ENCODE measurements at places on chromosomes 5 and 9. TPM values are rescaled to one million over a fixed set of nuclear protein-coding genes. Genes with fewer than 3 reads are reported as not detected.

Gene PCDHB5
- 4.8 TPM for total RNA-seq

Gene KIF20A
- total RNA-seq, result 0.78 TPM

Gene GPX8
- 39.2 TPM for total RNA-seq

Gene EXD3
- 22.7 TPM for total RNA-seq

Gene TYRP1
- 3.8 TPM for total RNA-seq

Gene SCAI
- 12.4 TPM for total RNA-seq

Gene DEPDC1B
- total RNA-seq, result not detected

Gene SH3GL2
- total RNA-seq, result not detected

Gene PCDHA9
- 0.35 TPM for total RNA-seq

Gene NRG2
- total RNA-seq, result 2.3 TPM

Gene LRRC19
- total RNA-seq, result not detected

Gene IL33
- 69.7 TPM for total RNA-seq

Gene SLC36A3
- not detected for total RNA-seq

All from thoracic aorta (tissue), 2 donors.